ENCODE measurements at places on chromosomes 6 and 20.

DNA sequence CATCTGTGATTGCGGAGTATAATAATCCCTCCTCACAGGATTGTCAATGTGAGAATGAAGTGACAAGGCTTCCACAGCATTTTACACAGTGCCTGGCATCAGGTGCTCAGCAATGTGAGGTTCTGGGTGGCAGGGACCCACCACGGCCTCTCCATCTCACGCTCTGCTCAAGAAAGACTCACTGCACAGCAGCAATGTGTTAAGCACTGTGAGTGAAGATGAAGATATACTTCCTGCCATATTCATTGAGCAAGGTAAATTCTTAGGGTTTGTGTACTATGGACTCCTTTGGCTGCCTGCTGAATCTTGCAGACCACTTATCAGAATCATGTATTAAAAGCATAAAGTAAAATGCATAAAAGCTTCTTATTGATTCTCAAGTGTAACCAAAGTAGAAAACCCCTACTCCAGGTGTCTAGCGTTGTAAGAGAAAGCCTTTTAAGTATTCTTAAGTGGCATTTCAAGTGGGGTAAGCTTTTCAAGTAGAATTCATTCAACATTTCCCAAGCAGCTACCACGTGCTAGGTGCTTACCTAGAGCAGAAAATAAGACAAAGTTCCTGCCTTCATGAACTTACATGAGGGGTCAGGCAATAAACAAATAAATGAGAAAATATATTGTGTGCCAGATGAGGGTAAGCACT lies 17.0 kb upstream of the MEP1A start:
- no peak for DNase-seq

- no peak for DNase-seq
Measured at GRCh38 chr6:155493026-155493693, 37.5 kb upstream of the NOX3 start.

GRCh38 chr20:61140576-61140975 lies 111.5 kb upstream of the CDH4 start:
- DNase-seq, result no peak

DNA sequence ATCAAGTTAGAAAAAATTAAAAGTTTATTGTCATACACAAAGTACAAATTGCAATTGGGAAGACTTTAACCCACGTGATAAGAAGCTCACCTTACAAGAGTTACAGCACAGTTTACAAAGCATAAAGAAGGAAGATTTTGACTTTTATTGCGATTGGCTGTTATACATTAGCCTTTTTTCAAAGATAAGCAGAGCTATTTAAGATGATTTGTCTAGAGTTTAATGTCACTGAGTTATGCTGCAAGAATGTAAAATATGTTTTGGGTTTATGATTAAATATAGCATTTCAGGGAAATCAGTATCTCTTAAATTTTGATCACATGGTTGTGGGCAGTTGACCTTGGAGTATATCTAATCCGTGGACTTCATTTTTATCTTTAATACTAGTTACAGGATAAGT lies 664.2 kb upstream of the PTCHD4 start:
- no peak for DNase-seq

GRCh38 chr6:79778816-79779215 lies 147.7 kb downstream of the SH3BGRL2 start:
- no peak for DNase-seq

DNA sequence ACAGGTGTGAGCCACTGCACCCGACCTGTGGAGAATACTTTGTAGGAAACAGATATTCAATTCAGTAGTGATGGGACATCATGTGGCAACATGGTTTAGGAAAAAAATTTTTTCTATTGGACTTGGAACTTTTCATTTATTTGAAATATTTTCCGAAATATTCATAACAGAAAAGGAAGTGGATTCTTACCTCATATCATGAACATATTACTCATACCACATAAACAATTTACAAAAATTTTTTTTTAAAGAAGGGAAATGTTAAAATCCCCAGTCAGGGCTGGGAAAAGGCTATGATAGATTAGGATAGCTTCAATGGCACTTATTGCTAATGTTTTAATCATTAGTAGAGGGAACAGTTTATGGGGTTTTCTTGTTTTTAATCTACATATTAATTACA lies 6.8 kb upstream of the ALDH8A1 start:
- DNase-seq, result no peak

DNA sequence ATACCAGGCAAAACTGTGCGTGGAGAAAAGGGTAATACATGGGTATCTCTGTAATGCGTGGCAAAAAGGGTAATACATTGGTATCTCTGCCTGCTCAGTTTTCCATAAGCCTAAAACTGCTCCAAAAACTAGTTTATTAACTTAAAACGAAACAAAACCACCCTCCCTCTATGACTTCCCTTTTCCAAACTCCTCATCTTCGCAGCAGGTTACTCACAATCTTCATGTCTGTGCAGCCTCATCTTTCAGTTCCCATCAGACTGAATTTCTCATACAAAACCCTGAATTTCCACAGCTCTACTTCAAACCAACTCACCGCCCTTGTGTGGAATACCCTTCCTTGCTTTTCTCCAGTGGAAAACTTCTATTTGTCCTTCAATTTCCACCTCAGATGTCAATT lies 199.4 kb downstream of the PHACTR1 start:
- no peak for DNase-seq

DNA sequence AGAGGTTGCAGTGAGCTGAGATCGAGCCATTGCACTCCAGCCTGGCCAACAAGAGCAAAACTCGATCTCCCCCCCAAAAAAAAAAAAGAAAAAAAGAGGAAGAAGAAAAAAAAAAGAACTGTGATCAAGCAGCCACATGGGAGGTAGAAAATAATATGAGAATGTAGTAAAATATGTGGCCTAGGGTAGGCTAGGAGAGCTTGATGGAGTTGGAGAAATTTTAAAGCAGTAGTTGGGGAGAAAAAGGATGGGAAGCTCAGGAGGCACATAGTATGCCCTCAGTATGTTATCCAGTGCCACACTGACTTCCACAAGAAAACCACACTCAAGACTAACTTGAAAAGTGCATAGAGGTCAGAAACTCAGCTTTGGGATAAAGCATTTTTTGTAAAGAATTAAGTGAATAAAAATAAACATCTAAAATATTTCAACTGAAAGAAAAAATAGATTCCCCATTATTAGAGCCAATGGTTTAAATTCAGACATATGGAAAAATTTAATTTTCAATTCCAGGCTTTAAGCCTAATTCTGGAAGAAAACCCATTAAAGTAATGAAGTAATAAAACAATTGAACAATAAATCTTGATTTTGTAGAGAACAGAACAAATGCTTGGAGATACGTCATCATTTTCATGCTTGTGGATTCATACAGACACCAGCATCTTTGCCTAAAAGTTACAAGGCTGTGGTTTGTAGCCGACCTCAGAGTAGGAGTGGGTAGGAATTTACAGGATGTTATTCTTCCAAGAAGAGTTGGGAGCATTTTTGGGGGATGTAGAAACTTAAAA lies 34.7 kb downstream of the PLEKHG1 start:
- DNase-seq, result no peak

GRCh38 chr6:139914910-139915309 lies 540.5 kb upstream of the CITED2 start:
- no peak for DNase-seq

DNA sequence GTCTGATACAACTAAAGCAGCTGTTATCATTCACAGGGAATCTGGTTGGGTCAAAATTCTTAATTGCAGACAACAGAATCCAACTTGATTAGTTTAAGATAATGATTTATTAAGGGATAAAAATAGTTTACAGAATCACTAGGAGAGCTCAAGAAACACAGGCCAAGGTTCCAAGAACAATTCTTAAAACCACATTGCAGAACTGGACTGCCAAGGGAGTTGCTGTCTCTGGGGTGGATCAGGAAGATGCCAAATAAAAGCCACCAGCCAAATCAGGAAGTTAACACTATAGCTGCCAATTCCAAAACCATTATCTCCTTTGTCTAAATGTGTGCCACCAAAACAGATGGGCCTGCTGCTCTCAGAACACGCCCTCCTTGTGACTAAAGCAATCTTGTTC lies 53.7 kb downstream of the NUDT3 start:
- DNase-seq, result no peak

GRCh38 chr6:96522465-96523009 lies 931 bp downstream of the UFL1 start:
- no peak for DNase-seq

DNA sequence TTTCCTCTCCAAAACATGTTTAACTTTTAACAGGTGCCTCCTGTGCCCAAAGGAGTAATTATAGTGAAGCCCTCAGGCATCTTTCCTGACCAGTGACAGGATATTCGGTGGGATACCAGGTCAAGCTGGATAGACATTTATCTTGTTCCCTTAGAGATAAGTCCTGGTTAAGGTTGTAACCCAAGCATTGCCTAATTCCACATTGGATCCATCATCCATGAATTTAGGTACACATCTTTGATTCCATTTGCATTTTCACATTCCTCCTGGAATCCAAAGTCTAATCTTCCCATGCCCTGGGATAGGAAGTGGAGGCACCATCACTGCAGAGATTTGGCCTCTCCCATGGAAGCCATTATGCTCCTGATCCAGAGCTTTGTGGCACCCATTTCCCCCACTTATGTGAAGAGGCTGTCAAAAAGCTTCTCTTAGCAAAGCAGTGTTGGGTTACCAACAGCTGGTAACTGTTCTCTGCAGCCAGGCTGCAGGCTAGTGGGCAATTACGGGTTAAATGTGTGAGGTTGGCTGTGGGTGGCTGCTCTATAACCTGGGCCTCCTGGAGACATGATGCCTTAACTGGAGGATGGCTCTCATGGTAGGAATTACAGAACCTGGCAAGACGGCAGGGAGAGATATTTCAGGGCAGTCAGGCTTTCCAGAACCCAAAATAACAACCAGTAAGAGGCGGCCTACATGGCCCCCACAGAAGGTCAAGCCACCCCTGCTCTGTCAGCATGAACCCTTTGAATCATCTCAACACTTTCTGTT lies 96.9 kb upstream of the VGLL2 start:
- no peak for DNase-seq

DNA sequence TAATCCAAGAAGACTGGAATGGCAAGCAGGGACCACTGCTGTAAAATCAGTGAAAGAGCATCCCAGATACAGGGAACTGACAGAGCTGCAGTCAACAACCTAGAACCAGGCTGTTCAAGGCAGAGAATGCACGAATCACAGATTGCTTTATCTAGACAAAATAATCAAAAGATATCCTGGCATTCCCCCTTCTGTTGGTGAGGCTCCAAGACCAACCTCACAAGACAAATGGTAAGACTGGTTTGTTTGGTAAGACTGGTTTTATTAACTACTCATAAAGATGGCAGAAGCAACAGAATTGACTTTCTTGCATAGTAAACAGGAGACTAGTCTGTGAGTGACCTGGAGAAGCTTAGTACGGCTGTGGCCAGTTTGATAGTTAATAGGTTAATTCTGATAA lies 88.8 kb upstream of the AHI1 start:
- no peak for DNase-seq

DNA sequence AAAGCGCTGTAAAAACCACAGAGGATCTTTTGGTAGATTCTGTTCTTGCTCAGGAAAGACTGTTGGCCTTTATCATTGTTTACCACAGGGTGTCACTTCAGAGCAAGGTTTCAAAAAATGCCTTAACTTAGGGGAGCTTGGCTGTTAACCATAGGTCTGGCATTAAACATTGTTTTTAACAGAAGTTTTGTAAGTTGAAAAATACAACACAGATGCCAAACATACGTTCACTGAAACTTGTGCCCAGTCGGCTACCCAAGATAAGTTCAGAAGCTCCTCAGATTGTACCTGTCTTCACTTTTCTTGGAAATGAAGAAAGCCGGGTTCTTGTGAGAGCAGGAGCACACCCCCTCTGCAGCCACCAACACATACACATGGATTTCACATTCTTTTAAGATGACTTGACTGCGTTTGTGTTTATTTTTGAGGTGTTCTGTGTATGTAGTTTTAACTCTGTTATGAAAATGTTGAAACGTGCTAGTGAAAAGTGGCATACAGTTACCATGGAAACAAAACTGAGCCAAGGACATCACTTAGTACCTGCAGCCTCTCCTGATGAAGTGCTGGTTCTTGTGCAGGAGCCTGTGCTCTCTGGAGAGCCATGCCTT lies 64.9 kb downstream of the SYCP2L start:
- no peak for DNase-seq

- DNase-seq, result no peak
Measured at GRCh38 chr6:2258112-2258511, 12.7 kb upstream of the GMDS start.

GRCh38 chr20:2234598-2235191 lies 61.1 kb upstream of the TGM3 start:
- DNase-seq, result no peak

DNA sequence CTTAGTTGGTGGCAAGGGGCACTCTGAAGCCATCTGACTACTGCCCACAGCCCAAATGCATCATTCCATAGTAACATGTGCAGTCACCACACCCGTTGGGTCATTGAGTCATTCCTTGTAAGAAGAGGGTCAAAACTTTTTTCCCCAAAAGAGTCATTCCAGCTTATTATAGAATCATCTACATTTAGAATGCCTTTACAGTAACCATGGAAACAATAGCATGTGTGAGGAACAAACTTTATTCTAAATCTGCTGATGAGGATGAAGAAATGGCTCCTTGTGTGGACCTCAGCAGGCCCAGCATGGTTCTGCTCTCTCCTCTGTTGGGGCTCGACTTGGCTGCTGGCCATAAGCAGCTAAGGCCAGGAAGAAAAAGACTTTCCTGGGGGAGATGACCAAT lies 111.2 kb upstream of the PTPRT start:
- no peak for DNase-seq
